Pulmonary artery endothelial cell (primary cell): ENCODE measurements at places on chromosomes 7 and 10. TPM values are rescaled to one million over a fixed set of nuclear protein-coding genes. Genes with fewer than 3 reads are reported as not detected.
A peak's percentile ranks its signal among the peaks of the same experiment; 100 is the strongest.

The TMEM184A gene
- total RNA-seq = not detected in 2 replicates

The STX1A gene
- 21.8 and 23.5 TPM in 2 replicates for total RNA-seq

The CFTR gene
- not detected in 2 replicates for total RNA-seq

The PON1 gene
- total RNA-seq = not detected in 2 replicates

The EN2 gene
- total RNA-seq = 0.04 TPM in 1 of 2 replicates, not detected in the other

The DUSP5 gene
- total RNA-seq = 18.9 and 21.6 TPM in 2 replicates

The PILRA gene
- 0.13 TPM in 1 of 2 replicates, not detected in the other for total RNA-seq

DNA sequence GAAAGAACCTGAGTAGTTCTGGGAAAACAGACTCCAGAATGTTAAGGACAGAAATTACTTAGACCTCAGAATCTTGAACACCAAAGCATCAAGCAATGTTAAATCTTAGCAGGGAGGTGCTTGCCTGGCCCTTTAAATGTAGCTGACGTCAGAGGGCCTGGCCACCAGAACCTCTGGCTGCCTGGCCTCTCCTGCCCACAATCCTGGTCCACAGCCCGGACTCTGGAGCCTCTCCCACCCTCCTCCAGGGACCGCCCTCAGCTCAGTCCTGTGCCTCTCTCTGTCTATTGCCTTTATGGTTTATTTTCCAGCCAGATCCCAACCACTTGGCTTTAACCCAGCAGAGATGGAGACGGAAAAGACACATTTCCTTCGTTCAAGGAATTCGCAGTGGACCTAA lies 42.2 kb upstream of the EGR2 start:
- DNase-seq = no peak

- DNase-seq = no peak
Observed at GRCh38 chr7:1597066-1597760, 27.4 kb upstream of the PSMG3 start.

- no peak for DNase-seq
Observed at GRCh38 chr7:158107806-158108205, 479.8 kb downstream of the PTPRN2 start.

GRCh38 chr7:135260470-135260869 lies 26.8 kb downstream of the STRA8 start:
- DNase-seq = no peak

DNA sequence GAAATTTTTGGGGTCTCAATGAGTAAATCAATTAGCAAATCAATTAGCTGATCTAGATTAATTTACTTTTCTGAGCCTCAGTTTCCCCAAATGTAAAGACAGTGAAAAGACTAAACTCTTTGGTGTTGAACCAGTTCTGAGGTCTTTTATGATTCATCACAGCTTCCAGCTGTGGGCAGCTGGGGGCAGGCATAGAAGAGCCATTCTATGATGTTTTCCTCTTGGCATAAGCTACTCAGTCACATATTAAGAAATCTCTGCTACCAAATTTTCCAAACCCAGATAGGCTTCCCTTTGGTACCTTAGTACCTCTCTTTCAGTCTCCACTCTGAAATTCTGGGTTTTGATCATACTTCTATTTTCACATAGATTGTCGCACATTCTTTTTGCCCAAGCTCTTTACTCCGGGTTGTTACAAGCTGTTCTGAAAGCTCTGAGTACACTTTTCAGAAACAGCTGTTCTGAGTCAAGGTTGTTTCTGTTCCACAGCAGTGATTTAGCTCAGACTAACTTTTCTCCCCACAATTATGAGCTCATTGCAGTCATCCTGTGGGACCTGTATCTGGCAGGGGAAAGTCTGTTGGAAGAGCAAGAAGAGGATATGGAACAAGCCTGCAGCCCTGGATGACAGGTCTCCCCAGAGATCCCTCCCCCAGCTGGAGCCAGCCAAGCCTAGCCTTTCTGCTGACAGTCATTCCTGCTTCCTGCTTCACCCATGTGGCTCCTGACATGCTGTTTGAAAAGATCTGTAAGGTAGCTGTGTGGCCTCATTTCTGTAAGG lies 599.6 kb upstream of the GHITM start:
- DNase-seq = no peak

- DNase-seq = no peak
Observed at GRCh38 chr7:47422611-47423010, 159.3 kb downstream of the TNS3 start.

DNA sequence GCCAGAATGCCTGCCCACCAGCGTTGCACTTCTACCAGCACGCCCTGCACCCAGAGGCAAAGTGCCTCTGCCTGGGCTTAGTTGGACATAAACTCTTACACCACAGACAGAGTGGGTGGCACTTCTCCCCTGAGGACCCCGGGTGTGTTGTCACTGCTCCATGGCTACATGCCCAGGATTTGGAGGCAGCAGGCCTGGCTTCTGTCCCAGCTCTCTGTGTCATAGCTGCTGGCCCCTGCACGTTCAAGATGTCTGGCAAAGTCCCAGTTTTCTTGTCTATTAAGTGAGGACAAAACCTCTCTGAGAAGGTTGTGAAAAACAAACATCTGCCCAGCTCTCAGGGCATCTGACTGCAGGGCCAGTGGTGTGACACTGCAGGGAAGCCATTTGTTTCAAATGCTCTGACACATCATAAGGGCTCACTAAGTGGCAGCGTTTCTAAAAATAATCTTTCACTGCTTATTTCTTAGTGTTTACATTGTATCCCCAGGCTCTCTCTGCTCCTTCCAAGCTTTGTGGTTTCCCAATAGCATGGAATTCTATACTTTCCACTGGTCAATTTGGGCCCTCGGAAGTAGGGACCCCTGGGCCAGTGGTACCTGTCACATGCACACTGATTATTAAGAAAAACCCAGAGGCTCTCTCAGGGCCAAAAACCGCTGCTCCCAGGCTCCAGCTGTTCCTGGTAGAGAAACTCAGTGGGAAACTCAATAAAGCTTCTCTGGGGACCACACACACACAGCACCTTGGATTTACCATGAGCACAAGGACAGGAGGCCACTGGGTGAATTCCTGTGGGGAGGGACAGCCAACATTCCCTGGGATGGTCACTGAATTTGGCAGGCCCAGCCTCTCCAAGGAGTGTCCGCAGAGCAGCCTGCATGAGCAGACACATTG lies 86.2 kb upstream of the ANLN start:
- DNase-seq = peak; percentile 36

DNA sequence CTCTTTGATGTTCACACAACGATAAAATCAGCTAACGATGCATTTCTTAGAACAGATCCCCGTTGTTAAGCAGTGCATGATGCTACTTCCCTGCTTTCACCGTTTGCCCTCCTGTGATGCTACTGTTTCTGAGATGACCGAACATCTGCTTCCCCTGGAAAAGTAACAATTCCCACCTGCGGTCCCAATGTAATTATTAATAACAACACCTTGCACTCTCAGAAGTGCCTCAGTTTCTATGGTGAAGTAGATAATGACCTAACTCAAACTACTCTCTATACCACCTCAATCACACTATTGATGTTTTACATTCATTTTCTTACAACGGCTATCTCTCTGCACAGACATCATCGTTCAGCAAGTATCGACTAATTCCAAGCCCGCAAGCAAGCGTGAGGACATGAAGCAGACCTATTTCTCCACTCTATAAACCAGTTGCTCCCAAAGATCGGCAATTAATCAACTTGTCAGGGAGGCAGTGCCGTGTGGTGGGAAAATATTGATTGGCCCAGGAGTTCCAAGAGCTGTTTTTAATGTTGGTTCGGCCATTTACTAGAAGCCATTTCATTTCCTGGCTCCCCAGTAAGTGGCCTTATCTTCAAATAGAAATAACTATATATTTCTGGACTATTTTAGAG lies 42.7 kb downstream of the FAM107B start:
- no peak for DNase-seq

DNA sequence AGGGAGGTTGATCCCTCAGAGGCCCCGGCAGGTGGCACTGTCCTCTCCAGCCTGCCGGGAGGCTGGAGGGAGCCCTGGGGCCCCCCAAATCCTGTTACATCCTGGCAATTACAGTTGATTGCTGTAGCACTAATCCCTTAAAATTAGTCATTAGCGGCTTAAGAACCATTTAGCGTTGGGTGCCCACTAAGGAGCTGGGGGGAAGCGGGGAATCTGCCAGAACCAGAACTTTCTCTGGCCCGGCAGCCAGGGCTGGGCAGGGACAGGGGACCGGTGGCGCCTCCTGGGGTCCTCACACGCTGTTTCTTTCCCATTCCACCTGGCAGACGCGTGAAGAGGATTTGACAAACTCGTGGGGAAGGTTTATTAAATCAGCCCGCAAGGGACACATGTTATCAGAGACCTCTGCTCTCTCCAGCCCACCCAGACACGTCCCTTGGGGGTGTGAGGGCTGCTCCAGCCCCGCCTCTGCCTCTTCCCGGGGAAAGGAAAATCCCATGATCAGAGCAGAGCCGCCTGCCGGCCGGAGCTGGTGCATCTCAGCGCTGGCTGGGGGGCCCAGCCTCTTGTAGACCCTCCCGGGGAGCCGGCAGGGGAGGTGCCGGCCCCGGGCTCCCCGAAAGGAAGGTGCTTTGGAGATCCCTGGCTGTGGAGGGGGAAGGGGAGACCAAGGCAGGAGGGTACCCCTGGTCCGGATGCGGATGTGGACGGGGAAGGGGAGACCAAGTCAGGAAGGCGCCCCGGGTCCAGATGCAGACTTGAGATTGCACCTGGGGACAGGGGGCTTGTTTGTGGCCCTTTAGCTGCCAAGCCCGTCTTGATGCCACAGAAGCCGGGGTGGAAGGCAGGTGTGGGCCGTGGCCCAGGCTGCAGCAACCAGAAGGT lies 142.7 kb downstream of the ELFN1 start:
- DNase-seq = no peak

- no peak for DNase-seq
Observed at GRCh38 chr10:22346096-22346661, 883 bp downstream of the SPAG6 start.

DNA sequence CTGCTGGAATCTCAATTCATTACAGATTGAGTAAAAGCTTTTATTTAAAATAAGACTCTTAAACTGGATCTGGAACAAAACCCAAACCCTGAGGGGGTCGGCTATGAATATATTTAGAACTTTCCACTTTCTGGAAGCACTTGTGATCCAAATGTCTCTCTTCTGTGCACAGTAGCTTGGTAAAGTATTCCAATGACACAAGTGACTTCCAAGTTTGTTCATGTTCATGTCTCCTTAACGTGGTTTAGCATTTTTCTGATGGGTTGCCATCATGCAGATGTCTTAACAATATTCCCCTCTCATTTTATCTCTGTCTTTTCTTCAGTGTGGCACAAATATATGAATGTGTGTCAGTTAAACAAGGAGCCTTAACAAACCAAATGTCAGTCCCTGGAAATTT lies 191.9 kb upstream of the SORCS1 start:
- DNase-seq = no peak

GRCh38 chr7:100968031-100968430 lies 1.3 kb upstream of the MUC12 start:
- DNase-seq = no peak
